ENCODE measurements at places on chromosomes 4 and X.

- DNase-seq = no peak
These were observed 92.2 kb downstream of the DCHS2 start for GRCh38 chr4:154399259-154399974.

DNA sequence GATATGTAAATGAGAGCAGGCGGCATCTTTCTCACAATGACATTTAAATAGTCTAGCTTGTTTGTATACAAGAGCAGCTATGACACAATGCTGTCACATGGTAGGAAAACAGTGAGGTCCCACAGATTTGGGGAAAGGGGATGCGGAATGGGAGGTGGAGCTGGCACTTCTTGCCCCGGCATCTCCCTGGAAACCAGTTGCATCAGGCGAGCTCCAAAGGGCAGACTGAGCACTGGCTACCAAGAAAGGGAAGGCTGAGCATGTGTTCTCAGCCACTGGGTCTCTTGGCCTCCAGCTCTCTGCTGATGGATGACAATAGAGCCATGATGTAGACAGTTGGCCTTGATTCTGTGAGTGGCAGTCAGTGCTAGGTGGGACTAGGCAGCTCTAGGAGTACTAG is 109.0 kb downstream of the UCHL1 start:
- no peak for DNase-seq

GRCh38 chrX:78822157-78822690 is 74.7 kb downstream of the LPAR4 start:
- DNase-seq = no peak

DNA sequence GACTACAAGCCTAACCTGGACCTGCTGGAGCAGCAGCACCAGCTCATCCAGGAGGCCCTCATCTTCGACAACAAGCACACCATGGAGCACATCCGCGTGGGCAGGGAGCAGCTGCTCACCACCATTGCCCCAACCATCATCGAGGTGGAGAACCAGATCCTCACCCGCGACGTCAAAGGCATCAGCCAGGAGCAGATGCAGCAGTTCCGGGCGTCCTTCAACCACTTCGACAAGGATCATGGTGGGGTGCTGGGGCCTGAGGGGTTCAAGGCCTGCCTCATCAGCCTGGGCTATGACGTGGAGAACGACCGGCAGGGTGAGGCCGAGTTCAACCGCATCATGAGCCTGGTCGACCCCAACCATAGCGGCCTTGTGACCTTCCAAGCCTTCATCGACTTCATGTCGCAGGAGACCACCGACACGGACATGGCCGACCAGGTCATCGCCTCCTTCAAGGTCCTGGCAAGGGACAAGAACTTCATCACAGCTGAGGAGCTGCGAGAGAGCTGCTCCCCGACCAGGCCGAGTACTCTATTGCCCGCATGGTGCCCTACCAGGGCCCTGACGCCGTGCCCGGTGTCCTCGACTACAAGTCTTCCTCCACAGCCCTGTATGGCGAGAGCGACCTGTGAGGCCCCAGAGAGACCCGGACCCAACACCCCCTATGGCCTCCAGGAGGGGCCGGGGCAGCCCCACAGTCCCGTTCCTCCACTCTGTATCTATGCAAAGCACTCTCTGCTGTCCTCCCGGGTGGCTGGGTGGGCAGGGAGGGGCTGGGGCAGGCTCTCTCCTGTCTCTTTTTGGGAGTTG is 486.2 kb downstream of the TRAM1L1 start:
- DNase-seq = no peak

DNA sequence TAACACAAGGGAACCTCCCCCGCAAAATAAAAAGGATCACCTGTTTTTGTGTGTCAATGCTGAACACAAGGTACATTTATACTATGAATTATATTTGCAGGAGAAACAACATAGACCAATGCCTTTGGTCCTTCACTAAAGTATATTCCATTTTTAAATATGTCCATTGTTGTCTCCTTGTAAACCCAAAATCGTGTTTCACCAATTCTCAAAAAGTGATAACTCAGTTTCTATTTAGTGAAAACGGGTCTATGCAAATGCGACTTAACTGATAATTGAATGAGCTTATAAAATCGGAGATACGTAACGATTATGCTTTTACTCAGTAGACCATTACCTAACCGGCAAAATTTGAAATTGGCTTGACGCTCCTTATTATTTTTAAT is 2.1 kb downstream of the BRWD3 start:
- no peak for DNase-seq

DNA sequence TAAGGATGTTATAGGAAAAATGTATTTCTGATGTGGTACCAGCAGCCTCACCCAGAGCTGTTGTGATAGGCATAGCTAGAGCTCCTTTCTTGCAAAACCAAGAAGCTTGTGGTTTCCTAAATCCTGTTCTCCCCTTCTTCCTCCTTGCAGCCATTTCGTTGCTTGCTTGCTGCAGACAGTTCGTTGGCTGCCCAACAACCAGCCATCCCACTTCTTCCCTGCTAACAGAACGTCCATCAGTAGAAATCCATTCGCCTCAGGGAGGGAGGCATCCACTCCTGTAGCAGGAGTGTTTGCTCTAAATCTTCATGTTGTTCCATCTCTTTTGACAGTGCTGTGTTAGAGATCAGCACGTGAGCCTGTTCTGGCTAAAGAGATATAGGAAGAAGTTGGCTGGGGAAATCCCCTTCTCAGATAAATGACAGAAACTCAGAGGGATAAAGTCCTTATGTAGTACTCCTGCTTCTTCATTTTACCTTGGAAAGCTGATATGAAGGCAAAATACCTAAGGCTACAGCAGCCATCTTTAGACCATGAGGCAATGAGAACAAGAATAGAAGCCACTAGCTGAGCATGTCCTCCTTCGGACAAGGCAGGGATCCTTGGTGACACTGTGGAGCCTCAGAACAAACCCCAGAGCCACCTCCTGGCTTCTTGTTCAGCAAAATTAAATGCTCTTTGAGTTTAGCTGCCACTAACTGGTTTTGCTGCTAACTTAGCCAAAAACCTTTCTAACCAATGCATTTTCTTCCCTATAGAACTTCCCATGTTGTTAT is 68.4 kb upstream of the RELL1 start:
- DNase-seq = no peak

- DNase-seq = peak; percentile 76
These were observed 179.0 kb downstream of the KCNIP4 start for GRCh38 chr4:21769404-21770147.

DNA sequence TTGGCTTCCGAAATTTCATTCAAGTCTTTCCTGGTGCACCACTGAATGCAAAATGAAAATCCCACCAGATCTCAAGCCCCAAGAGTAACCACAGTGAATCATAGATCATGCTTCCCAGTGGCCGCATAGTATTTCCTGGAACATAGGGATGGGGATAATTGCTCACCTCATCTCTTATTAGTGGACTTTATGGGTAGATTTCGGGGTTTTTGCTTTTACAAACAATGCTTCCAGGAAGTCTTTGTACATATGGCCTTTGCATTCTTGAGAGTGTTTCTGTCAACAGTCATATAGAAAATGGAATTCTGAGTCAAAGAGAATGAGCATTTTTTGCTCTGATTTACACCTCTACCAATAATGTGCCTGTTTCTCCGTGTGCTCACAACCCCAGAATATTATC is 53.4 kb downstream of the PPEF2 start:
- peak; percentile 78 for DNase-seq

DNA sequence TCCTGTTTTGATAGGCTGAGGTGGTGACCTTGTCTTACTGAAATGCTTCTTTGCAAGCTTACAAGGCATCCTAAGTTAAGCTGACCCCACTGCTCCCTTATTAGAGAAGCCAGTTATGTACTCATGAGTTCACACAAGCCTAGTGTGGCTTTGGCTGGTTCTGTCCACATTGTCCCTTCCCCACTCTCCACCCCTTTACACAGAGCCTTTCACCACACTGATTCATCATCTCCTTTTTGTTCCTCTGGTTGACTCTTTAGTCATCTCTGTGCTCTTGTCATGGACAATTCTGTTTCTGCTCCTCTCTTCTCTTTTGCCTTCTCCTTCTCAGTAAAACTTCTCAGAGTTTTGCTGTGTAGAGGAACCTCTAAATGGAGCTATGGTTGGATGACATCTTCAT is 4.9 kb downstream of the CHRNA9 start:
- DNase-seq = peak; percentile 41

All from HFFc6 (cell line).